CD4-positive, alpha-beta T cell treated with Interleukin-21 for 1 hour (primary cell): ENCODE measurements at places on chromosomes 4 and X.

DNA sequence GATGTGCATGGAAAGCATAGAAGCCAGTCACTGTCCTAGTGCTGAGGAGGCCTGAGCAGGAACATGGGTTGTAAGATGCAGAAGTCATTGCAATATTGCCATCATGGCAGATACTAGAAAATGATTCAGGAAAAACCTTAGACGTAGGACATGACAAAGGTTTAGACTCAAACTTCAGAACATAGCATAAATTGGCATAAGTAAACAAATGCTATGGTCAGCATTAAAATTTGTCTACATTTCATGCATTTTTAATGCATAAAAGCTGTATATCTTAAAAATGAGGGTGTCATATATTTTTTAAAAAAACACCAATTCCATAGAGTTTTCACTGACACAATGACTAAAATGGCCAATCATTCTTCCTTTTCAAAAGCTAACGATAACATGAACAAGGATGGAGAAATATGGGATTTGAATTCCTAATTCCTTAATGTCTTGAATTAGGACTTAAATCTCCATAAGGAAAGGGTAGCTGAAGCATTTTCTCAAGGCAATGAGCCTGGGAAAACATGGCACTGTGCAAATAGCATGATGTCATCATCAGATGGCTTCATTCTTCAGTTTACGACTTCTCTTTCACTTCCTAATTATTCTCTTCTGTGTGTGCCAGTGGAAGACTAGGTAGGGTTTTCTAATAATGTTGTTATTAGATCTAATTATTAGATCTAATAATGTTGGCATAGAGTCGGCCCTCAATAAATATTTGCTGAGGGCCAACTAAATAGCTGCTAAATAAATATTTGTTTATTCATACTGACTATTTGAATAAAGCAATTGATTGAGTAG, 125.1 kb upstream of the FRG1 start:
- no peak for DNase-seq

- no peak for DNase-seq
These were observed 142.8 kb downstream of the PJA1 start for GRCh38 chrX:69022430-69022829.

GRCh38 chr4:57075367-57075766, 34.8 kb downstream of the IGFBP7 start:
- no peak for DNase-seq

DNA sequence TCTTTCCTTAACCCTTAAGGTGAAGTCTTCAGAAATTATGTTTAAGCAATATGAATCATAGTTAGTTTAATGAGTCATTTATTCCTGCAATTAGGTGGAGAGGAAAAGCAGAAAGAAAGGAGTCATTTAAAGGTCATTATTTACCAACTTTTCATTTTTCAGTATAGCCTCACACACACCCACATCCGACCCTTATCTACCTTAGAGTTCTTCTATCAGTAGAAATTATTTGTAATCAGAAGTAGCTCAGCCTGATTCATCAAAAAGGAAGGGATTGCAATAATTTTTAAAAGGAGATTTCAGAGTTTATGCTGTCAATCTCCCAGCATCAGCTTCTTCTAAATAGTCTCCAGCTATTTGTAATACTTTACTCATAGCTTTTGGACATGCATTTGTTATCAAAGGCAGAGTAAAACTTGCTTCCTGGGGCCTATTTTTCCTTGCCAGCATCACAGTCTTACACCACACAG, 5.9 kb downstream of the ANXA10 start:
- no peak for DNase-seq

- DNase-seq, result no peak
These were observed 924.0 kb upstream of the INTU start for GRCh38 chr4:126708716-126709115.

- no peak for DNase-seq
These were observed 190.1 kb downstream of the ZNF330 start for GRCh38 chr4:141410839-141411238.

DNA sequence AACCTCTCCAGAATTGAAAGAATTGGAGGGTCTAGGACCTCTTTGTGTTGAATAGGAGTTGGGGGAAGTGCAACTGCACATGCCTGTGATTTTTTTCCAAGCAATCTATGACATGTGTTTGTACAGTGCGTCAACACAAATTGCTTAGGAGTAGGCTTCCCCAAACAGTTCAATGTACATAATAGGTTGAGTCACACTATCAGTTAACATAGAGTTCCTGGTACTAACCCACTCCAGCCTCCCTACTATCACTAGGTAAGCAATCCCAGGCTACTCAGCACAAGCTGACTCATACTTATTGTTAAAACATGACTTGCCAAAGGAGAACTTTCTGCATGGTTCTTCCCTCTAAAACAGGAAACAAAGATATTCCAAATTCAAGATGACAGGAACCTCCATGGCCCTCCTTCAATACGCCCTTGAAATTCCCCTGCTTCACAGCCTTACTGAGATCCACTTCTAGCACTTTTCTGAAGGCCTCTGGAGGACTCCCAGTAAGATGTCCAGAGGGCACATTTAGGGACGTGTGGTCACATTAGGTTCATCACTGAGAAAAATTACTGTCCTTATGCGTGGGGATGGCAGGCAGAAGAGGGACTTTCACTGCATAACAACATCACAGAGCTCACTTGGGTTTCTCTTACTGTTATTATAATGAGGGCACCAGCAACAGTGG, 8.4 kb upstream of the VSIG1 start:
- DNase-seq, result no peak

DNA sequence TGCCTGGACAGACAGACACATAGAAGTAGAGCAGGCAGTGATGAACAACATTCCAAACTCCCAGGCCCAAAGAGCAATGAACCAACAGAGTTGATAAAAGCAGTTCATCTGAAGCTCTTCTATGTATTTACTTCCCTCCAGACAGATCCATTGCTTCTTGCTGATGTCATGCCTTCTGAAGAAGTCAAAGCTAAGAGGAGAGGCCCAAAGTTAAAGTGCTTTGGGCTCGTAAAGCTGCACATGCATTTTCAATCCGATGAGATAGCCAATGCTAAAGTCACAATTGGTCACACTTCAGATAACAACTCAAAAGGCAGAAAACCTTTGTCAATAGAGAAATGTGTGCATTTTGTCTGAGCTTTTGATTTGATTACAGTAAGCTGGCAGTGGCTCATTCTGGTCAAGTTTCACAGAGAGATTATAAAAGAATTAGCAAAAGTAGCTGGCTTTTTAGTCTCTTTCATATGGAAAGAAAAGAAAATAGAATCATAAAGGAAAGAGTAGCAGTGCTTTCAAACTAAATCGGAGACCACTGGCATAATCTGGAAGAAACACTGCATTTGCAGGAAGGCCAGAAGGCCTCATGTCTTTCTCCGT, 82.0 kb downstream of the GPC4 start:
- DNase-seq, result no peak

DNA sequence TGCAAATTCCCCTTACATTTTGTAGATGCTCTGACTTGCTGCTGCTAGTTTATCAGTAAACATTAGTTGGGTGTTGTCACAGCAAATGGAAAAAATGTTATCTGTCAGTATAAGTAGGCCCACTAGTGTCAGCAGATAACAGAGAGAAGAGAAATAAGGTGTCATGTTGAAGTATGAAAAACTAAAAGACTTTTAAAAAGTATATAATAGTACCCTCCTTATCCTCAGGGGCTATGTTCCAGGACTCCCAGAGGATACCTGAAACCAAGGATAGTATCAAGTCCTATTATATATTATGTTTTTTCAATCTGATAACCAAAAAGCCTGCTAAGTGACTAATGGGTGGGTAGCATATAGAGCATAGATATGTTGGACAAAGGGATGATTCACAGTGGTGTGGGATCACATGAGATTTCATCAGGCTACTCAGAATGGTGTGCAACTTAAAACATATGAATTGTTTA, 11.6 kb upstream of the BMP2K start:
- DNase-seq, result no peak

DNA sequence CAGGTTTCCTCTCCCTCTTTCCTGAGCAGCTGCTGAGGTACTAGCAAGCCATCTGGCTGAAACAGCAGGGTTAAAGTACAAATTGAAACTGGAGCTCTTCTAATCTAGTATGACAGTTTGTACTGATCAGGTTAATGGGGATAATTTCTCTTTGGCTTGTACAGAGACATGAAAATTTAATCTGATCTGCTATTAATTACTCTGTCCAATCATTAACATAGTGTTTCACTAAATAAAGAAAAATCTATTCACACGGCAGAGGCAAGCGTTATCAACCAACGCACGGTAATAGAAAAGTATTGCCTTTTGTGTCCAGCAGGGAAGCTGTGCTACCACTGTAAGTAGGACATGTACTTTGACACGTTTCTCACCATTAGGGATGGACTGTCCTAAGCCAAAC, 71.1 kb downstream of the IGSF1 start:
- DNase-seq, result no peak

DNA sequence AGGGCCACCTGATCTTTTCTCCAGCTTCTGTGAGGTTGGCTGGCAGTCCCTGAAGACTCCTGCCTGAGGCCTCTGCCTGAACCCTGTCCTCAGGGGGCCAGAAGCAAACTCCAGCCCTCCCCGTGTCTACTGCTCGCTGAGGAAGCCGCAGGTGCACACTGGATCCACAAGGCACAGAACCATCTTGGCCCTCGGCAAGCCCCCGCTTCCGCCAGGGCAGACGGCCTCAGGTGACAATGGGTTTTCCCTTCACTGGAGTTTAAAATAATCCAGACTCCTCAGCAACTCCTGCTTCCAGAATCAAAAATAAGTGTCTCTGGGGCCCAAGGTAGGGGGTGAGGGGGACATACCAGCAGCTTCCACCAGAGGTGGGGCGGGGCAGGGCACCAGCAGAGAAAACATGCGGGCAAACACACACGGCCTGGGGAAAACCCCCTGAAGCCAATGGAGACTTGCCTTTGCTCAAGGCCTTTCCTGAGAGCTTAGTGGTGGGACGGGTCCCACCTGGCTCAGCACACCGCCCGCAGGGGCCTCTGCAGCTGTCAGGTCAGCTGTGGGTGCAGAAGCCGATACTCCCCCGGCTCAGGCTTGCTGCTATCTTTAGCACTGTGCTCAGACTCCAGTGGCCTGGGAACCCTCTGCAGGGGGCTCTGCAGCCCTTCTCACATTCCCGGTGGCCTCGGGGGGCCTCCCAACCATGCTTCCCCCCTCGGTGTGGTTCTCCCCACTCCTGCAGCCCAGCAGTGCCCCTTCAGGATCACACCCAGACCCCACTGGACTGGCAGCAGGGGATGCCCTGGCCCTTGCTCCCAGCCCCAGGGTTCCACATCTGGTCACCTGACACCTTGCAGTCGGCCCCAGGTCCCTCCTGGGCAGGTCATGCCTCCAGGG, 1.9 kb downstream of the MYL5 start:
- DNase-seq, result no peak

GRCh38 chr4:82818664-82819662, 20.4 kb upstream of the SCD5 start:
- no peak for DNase-seq
